Common myeloid progenitor, CD34-positive (primary cell): ENCODE measurements at places on chromosomes 7 and 10.

DNA sequence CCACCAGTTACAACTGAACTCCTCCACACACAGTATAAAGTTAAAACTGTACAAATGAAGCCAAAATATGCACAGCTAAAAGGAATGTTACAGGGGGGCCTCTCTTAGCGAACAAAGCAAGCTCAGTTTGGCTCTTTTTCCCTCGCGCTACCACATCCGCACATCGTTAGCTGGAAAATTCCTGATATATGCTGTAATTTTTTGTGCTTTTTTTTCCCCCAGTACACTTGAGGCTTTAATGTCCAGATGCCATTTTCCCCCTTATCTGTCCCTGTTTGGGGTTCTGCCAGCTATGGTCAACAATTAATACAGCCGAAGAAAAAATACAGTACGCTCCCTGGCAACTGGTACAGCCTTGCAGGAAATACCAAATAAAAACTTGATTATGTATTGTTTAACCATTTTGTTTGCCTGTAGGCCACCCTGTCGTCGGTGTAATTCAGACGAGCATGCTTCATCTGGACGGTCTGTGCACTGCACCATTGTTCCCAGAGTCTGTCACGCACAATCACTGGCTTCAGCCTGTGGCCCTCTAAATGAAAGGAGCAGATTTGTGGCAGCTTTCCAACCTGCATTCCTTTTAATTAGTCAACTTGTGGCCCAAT lies 108.1 kb upstream of the FAM133B start:
- no peaks in the 10 kb centered on the region for H3K4me1 ChIP-seq
- no peak overlapping the region for H3K27ac ChIP-seq
- no peak for DNase-seq
- H3K36me3 ChIP-seq, result peaks cover 52% of the 10 kb centered on the region
- no peaks in the 10 kb centered on the region for H3K27me3 ChIP-seq

GRCh38 chr10:31528831-31529230 lies 209.8 kb downstream of the ZEB1 start:
- no peaks in the 10 kb centered on the region for H3K4me1 ChIP-seq
- H3K4me3 ChIP-seq, result no peak overlapping the region
- H3K27ac ChIP-seq, result no peak overlapping the region
- peaks cover 8% of the 10 kb centered on the region for H3K36me3 ChIP-seq

GRCh38 chr7:111595780-111596179 lies 33.5 kb upstream of the IMMP2L start:
- no peaks in the 10 kb centered on the region for H3K36me3 ChIP-seq
- H3K27ac ChIP-seq, result no peak overlapping the region
- no peaks in the 10 kb centered on the region for H3K27me3 ChIP-seq
- H3K4me3 ChIP-seq, result no peak overlapping the region

DNA sequence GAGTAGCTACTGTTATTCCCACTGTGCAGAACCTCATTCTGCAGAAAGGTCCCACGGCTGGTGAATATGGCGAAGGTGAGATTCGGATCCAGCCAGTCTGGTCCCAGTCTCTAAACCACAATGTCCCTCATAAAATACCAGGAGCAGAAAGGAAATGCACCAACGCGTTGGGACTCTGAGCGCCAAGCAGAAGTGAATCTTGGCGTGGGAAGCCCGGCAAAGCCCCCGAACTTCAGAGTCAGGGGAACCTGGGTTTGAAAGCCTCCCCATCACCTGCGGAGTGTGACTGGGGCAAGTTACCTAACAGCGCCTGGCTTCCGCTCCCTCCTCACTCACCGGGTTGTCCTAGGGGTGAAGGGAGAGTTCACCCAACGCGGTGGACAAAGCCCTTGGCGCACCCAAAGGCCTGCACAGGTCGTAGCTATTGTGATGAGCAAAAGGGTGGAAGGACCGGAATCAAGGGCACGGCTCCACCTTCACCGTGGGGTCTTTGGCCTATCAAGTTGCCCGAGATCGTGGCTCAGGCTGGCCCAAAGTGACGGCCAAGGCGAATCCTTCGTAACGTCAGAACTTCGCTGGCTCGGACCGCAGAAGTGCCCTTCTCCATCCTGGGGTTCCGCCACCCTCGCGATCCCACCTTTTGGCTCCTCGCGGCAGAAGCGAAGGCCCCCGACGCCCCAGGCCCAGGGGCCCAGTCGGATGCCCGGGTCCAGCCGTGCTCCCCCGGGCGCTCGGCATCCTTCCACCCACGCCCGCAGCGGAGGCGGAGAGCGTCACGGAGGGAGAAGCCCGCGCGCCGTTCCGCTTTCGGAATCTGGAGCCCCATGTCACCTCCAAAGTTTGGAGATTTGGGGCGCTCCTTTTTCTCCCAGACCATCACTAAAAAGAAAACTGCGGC lies 811 bp downstream of the RGS10 start:
- H3K4me3 ChIP-seq, result peak overlapping the region; percentile 84
- no peaks in the 10 kb centered on the region for H3K36me3 ChIP-seq
- DNase-seq, result peak; percentile 25
- no peak overlapping the region for H3K27ac ChIP-seq

- no peaks in the 10 kb centered on the region for H3K36me3 ChIP-seq
- no peak overlapping the region for H3K27ac ChIP-seq
Observed at GRCh38 chr10:103583871-103584215, 90.3 kb downstream of the NEURL1 start.

GRCh38 chr10:1152386-1153250 lies 96.4 kb downstream of the WDR37 start:
- H3K4me3 ChIP-seq, result no peak overlapping the region
- no peaks in the 10 kb centered on the region for H3K27me3 ChIP-seq
- DNase-seq, result no peak

- peaks cover 2% of the 10 kb centered on the region for H3K4me1 ChIP-seq
- H3K4me3 ChIP-seq, result no peak overlapping the region
- no peaks in the 10 kb centered on the region for H3K27me3 ChIP-seq
- DNase-seq, result peak; percentile 77
Observed at GRCh38 chr7:155598810-155599210, 45.7 kb upstream of the RBM33 start.

- no peak for DNase-seq
- peaks cover 2% of the 10 kb centered on the region for H3K4me1 ChIP-seq
Observed at GRCh38 chr7:135242096-135242684, 8.6 kb downstream of the STRA8 start.

DNA sequence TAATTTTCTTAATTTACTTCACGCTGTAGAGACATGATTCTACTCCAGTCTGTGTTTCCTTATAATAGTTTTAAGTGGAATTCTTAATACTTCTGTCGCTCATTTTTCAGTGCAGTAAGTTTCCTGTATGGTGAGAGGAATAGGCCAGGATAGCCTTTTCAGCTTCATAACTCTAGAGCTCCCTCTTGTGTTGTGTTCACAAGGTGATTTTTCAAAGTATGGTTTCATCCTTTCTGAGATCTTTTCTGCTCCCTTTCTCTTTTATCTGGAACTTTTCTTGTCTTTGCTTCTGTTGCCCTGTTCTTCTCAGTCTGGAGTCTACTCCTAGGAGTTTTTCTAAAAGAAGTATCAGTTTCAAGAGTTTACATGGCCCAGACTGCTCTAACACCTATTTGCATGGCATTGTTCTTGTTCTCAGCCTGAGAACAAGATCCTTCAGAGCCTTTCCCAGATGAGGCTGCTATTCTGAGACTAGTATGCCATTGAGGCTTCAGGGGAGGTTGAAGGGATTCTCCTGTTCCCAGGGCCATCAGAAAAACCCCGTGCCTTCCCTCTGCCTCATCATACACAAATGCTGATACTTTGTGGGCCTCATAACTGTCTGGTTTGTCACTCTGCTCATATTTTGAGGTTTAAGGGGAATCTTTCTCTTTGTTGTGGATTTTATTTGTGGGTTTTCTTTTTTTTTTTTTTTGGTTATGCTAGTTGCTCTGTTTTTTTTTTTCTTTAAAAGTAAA lies 21.8 kb downstream of the NET1 start:
- DNase-seq, result peak; percentile 50
- no peaks in the 10 kb centered on the region for H3K4me1 ChIP-seq
- H3K27me3 ChIP-seq, result no peaks in the 10 kb centered on the region
- peaks cover 7% of the 10 kb centered on the region for H3K36me3 ChIP-seq
- H3K27ac ChIP-seq, result no peak overlapping the region

DNA sequence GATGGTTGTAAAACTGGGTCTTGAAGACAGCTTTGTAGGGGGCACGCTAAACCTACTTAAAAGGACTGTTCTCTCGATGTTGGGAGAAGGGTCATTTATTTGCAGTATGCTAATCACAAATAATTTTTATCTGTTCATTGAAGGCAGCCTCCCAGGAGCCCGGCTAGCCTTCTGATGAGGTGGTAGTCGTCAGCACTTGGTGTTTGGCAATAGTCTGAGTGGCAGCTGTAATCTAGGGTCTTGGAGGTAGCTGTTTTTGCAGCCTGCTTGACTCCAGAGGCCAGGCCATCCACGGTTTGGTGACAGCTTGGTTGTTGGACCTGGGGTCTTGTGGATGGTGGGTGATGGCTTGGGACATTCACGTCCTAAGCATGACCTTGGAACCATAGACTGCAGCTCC lies 2.2 kb downstream of the GTF2IRD1 start:
- H3K27ac ChIP-seq, result no peak overlapping the region
- no peaks in the 10 kb centered on the region for H3K36me3 ChIP-seq
- H3K27me3 ChIP-seq, result peaks cover 20% of the 10 kb centered on the region
- no peak for DNase-seq
- H3K4me3 ChIP-seq, result no peak overlapping the region
- peaks cover 14% of the 10 kb centered on the region for H3K4me1 ChIP-seq

DNA sequence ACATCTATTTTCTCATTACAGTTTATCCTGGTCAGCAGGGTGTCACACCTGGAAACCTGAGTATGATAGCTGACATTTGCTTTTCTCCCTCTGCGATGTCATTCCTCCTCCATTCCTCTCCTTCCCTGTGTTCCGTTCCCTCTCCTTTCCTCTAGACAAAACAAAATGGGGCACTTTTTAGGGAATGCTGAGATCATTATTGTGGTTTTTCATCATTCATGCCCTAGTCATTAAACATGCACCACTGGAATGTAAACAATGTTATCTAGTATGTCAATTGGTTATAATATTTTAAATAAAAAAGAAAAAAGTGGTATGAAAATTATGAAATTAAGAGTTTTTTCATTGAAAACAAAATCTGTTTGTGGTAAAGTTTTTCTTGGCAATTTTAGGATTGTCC lies 132.6 kb downstream of the MAPK8 start:
- peaks cover 22% of the 10 kb centered on the region for H3K36me3 ChIP-seq
- H3K4me1 ChIP-seq, result no peaks in the 10 kb centered on the region
- no peak overlapping the region for H3K27ac ChIP-seq
- no peaks in the 10 kb centered on the region for H3K27me3 ChIP-seq
- H3K4me3 ChIP-seq, result no peak overlapping the region

GRCh38 chr7:39349452-39350123 lies 216.6 kb upstream of the YAE1 start:
- no peak for DNase-seq
- H3K4me3 ChIP-seq, result no peak overlapping the region
- H3K27ac ChIP-seq, result no peak overlapping the region
- no peaks in the 10 kb centered on the region for H3K36me3 ChIP-seq

GRCh38 chr7:35420656-35421055 lies 166.8 kb upstream of the TBX20 start:
- H3K36me3 ChIP-seq, result no peaks in the 10 kb centered on the region
- DNase-seq, result no peak
- H3K4me3 ChIP-seq, result no peak overlapping the region
- no peaks in the 10 kb centered on the region for H3K27me3 ChIP-seq
- no peak overlapping the region for H3K27ac ChIP-seq
- H3K4me1 ChIP-seq, result no peaks in the 10 kb centered on the region

- no peaks in the 10 kb centered on the region for H3K36me3 ChIP-seq
- H3K4me3 ChIP-seq, result no peak overlapping the region
- DNase-seq, result no peak
- H3K4me1 ChIP-seq, result no peaks in the 10 kb centered on the region
Observed at GRCh38 chr10:10462151-10462941, 555.3 kb upstream of the CELF2 start.

DNA sequence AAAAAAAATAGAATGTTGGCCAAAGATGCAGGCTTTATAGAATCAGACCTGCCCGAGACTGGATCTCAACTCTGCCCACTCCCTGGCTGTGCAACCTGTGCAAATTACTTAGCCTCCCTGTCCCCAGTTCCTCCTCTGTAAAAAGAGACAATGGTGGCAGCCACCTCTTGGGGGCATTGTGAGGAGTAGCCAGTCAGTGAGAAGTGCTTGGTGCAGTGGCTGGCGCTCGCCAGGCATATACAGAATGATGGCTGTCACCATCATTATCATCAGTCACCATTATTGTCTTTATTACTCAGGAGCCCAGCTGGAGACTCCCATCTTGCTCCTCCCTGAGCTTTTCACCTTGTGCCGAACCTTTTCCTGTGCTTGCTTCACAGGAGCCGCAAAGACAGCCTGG lies 29.4 kb upstream of the TRIM8 start:
- H3K4me3 ChIP-seq, result no peak overlapping the region
- H3K36me3 ChIP-seq, result peaks cover 2% of the 10 kb centered on the region
- H3K27ac ChIP-seq, result no peak overlapping the region
- no peaks in the 10 kb centered on the region for H3K27me3 ChIP-seq
- DNase-seq, result no peak

DNA sequence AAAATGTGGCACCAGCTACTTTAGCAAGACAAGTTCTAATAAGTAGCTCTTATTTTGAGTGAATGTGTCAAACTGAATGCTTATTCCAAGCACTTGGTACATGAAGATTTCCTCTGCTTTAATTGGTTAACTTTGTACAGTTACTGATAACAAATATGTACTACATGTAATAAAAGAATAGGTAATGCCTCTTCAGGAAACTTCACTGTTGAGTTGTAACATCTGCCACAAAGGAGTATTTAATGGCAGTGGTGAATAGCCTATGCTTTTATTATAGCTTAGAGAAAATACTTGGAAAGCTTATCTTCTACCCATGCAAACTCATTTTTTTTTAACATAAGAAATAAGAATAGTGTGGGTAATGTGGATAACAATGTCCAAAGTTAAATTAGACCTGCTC lies 82.6 kb downstream of the CYP51A1 start:
- H3K27me3 ChIP-seq, result no peaks in the 10 kb centered on the region
- H3K27ac ChIP-seq, result no peak overlapping the region
- no peak overlapping the region for H3K4me3 ChIP-seq

GRCh38 chr10:110252151-110252550 lies 44.7 kb downstream of the MXI1 start:
- H3K4me3 ChIP-seq, result no peak overlapping the region
- no peaks in the 10 kb centered on the region for H3K4me1 ChIP-seq
- no peak for DNase-seq
- peaks cover 3% of the 10 kb centered on the region for H3K36me3 ChIP-seq

DNA sequence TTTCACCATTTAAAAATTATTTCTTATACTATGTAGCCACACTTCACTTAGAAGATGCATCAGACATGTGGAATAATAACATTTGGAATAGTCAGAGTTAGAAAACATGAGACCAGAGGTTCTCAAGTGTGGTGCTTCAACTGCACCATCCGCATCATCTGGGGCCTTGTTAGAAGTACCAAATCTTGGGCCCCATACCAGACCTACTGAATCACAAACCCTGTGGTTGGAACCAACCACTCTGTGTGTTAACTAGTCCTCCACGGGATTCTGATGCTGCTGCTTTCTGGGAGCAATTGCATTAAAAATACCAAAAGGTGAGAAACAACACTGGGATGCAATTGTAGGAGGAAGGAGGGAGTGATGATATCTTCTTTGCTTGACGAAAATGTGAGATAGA lies 125.2 kb downstream of the GNAT3 start:
- H3K4me1 ChIP-seq, result no peaks in the 10 kb centered on the region
- H3K27me3 ChIP-seq, result no peaks in the 10 kb centered on the region
- DNase-seq, result no peak
- H3K36me3 ChIP-seq, result no peaks in the 10 kb centered on the region
- H3K4me3 ChIP-seq, result no peak overlapping the region
- H3K27ac ChIP-seq, result no peak overlapping the region

GRCh38 chr10:81866753-81867152 lies 8.2 kb upstream of the NRG3 start:
- H3K4me1 ChIP-seq, result no peaks in the 10 kb centered on the region
- H3K27me3 ChIP-seq, result no peaks in the 10 kb centered on the region
- no peaks in the 10 kb centered on the region for H3K36me3 ChIP-seq
- H3K4me3 ChIP-seq, result no peak overlapping the region
- no peak overlapping the region for H3K27ac ChIP-seq
- no peak for DNase-seq
